ENCODE measurements at places on chromosomes 3 and 15.

DNA sequence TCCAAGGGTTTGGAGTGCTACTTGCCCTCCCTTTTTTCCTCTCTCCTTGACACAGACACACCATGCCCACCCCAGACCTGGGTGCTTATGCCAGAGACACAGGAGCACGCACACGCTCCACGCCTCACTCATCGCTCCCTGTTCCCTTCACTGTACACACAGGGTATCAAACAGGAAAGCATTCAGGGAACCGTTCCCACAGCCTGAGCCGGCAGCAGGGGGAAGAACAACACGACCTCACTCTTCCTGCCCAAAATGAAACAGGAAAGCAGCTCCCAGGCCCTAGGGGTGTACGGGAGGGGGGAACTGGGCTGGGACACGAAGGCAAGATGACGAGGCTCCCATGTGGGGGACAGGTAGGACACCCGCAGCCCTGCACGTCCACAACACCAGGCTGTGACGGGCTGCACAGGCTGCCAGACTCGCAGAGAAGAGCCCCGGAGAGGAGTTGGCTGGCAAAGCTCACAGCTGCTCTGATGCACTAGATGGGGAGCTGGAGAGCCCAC is 11.2 kb downstream of the DLL4 start:
- no peak for DNase-seq

DNA sequence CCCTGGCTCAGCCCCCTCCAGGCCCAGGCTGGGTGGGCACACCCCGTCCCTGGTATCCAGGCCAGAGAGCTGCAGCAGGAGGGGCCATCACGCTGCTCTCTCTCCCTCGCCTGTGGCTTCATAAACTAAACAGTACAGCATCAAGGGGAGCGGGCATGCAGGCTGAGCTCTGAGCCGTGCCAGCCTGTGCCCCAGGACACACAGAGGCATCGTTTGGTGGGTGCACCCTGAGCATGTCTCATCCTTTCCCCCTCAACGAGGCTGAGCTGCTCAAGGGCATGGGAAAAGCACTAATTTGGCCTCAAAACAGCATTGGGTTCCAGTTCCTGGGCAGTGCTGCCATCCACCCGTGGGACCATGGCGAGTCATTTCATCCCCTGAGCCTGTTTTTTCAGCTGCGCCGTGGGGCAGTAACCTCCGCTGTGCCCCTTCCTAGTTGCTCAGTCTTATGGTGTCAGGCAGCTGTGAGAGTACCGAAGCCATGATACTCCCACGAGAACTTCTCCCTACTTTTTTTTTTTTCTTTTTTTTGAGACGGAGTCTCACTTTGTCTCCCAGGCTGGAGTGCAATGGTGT is 79.6 kb downstream of the CPN2 start:
- no peak for DNase-seq

- peak; percentile 7 for DNase-seq
Observed at GRCh38 chr3:134359121-134360010, 14.9 kb downstream of the AMOTL2 start.

- DNase-seq: no peak
Observed at GRCh38 chr15:26632500-26632899, 140.4 kb downstream of the GABRB3 start.

GRCh38 chr15:31472636-31473384 is 146.2 kb downstream of the KLF13 start:
- DNase-seq: no peak

DNA sequence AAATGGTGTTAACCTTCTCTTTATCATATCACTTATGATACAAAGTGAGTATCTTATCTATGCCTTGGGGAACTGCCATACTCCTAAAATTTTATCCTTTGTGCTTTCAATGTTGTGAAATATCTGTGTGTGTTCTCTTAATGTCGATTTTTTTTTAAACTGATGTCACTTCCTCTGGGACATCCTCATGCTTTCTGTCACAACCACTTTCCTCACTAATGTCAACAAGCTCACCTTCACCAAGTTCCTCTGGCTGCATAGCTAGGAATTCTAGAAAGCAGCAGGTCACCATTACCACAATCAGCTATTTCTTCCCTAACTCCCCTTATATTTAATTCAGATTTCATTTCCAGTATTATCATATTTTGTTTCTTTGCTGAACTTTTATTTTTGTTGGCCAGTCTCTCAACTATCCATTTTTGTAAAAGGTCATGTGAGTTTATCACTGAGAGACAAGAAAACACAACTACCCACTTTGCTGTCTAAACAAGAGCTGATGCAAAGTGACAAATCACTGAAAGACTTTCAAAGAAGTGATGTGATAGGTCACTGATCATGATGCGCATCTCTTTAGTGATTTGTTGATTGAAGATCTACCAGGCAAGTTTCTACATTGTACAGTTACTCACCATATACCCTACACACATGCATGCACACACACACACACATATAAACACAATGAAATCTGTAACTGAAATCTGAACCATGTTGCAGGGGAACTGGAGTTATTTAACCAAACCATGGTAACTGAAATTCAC is 369.0 kb downstream of the ULK4 start:
- no peak for DNase-seq

GRCh38 chr3:24261521-24261920 is 233.1 kb downstream of the THRB start:
- DNase-seq: no peak

DNA sequence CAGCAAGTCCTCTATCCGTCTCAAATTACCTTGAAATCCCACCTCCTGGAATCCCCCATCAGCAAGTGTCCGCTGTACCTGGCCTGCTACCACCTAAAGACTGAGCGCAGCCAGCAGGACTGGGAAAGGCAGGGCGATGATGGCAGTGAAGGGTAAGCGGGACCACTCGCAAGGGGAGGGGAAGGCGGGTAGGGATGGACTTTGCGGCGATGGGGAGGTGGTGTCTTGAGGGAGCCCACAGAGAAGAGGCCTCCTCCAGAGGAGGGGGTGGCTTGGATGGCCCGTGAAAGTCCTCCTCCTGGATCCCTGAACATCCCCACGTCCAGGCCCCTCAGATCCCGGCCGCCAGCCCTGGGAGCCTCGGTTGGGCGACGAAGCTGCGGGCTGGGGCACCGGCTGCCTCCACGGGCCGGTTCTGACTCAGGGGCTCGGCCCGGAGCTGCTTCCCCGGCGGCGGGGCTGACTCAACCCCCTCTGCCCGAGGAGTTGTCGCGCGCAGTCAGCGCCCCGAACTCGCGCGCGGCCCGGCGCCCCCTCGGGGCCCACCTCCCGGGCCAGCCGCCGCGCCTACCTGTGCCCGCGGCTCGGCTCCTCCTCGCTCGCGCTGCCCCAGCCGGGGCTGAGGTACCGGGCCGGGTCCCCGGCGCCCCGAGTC is 512 bp downstream of the LARP6 start:
- no peak for DNase-seq

DNA sequence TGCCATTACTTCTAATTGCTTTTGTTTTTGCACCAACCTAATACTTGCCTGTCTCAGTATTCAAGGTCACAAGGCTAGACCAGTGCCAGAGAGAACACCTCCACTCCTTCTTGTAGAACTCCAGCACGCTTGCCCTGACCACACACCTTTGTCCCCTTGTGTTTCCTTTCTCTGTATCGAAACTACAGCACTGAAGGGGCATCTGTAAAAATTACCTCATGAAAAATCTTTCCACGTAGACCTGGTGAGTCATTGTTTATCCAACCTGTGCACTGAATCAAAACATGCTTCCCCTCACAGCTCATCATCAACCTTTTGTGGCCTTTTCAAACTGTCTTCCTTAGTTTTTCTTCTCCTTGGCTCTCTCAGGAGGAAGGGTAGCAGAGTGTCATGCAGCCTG is 259.5 kb downstream of the THRB start:
- DNase-seq: no peak

- no peak for DNase-seq
Observed at GRCh38 chr15:89362203-89363101, 27.8 kb upstream of the POLG start.

- DNase-seq: no peak
Observed at GRCh38 chr3:101898752-101899169, 49.4 kb downstream of the NFKBIZ start.

GRCh38 chr3:112302881-112303763 is 9.1 kb upstream of the SLC9C1 start:
- no peak for DNase-seq

- DNase-seq: no peak
Observed at GRCh38 chr3:71582612-71583565, 639 bp downstream of the FOXP1 start.

GRCh38 chr15:36251450-36251849 is 328.0 kb upstream of the CDIN1 start:
- DNase-seq: no peak

DNA sequence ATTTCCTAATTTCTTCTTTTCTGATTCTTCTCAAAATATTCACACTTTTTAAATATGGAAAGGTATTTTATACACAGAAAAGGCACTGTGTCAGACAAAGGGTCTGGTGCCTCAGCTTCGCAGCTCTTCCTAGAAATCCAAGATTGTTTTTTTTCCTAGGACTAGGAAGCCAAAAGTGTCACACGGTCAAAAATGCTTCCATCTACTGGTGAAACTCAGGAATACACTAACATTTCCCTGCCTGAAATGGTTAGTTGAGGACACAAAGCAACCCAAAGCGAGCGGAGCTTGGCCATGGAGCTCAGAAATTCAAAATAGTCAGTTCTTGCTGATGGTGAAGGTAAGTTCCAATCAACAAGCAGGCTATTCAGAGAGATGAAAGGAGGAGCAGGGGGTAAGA is 426.5 kb upstream of the RASGRP1 start:
- DNase-seq: no peak

- DNase-seq: no peak
Observed at GRCh38 chr3:128698211-128699047, 27.6 kb upstream of the RAB7A start.

- no peak for DNase-seq
Observed at GRCh38 chr3:116230431-116231020, 214.8 kb downstream of the LSAMP start.

DNA sequence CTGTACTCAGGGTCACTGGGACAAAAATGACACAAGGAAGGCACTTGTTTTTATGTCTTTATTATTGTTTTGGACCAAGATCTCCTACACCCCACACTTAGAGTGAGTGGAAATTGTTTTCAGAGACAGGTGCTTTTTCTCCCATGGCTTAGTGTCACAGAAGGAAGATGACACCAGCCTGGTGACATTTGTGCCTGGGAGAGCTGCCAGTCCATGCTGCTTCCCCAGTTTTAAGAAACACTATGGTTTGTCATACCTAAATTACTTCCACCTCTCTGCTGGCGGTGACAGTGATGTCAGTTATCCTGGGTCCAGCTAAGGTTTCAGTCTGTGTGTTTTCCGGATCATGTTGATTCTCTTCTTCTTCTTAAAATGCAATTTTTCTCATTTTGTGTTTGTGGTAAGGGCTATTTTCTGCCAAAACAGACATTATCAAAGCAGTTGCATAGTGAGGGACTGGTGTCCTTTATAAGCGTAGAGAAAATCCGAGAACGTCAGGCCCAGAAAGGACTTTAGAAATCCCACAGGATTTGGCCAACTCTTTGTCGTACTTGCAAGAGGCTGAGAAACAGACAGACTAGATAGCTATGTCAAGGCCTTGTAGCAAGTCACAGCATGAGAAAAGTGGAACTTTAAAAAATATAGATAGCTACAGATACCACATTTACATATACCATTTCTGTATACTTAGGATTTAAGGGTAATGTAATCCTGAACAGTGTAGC is 149.5 kb downstream of the TP63 start:
- DNase-seq: no peak

DNA sequence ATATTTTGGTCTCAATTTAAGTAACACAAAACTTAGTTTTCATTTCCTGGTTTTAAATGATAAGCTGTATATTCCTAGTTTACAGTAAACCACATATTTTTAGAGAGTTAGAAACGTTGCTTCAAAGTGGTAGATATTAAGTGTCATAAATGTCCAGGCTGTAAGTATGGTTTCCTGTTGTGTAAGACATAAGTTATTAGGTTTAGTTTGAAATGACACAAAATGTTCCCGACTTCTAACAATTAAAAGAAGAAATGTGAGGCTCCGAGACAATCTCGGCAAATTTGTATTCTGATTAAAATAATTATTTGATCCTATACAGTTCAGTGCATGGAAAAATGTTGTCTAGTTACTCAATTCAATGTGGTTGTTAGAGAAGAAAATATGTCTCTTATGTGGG is 387.3 kb downstream of the EPHA3 start:
- DNase-seq: no peak

- peak; percentile 97 for DNase-seq
Observed at GRCh38 chr3:171811295-171811912, 1.1 kb upstream of the PLD1 start.

DNA sequence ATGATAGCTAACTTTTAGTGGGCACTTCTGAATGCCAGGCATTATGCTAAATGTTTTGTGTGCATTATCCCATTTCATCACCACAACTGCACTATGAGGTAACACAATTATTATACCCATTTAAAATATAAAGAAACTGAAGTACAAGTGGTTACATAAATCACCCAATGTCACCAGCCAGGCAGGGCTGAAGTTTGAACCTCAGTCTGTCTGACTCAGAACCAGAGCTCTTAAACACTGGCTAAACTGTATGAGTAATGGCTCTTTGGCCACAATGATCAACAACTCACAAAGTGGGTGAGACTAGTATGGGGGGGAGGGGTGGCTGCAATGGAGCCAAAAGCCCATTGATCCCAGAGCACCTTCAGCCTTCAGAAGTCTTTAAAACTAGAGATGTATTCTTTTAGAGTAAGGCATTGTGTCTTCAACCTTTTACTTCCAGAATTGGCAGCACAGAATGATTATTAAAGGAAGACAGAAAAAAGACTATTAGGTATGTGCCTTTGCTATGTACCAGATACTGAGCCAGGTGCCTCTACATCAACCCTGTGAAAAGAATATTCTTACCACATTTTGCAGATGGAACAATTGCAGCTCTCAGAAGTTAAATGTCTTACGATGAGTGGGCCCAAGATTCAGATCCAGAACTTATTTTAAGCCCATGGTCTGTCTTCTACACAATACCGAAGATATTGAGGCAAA is 166.9 kb downstream of the UACA start:
- DNase-seq: peak; percentile 65

- no peak for DNase-seq
Observed at GRCh38 chr3:158279609-158280008, 169.7 kb downstream of the RSRC1 start.

- DNase-seq: no peak
Observed at GRCh38 chr3:127034195-127034989, 51.5 kb downstream of the PLXNA1 start.

GRCh38 chr3:51580418-51580817 is 41.9 kb downstream of the RAD54L2 start:
- DNase-seq: no peak

- DNase-seq: no peak
Observed at GRCh38 chr15:26394801-26395200, 378.1 kb downstream of the GABRB3 start.

Data from GM04504 (cell line).